Kidney glomerular epithelial cell (primary cell): ENCODE measurements at places on chromosomes 12 and 14.

GRCh38 chr14:58643366-58643765, 5.6 kb downstream of the DACT1 start:
- DNase-seq: no peak

- no peak for DNase-seq
Measured at GRCh38 chr14:105427936-105428485, 8.4 kb downstream of the MTA1 start.

- DNase-seq: no peak
Measured at GRCh38 chr12:53676656-53677015, 753 bp upstream of the ATP5MC2 start.

GRCh38 chr12:11446372-11446771, 51.0 kb upstream of the PRB2 start:
- no peak for DNase-seq

DNA sequence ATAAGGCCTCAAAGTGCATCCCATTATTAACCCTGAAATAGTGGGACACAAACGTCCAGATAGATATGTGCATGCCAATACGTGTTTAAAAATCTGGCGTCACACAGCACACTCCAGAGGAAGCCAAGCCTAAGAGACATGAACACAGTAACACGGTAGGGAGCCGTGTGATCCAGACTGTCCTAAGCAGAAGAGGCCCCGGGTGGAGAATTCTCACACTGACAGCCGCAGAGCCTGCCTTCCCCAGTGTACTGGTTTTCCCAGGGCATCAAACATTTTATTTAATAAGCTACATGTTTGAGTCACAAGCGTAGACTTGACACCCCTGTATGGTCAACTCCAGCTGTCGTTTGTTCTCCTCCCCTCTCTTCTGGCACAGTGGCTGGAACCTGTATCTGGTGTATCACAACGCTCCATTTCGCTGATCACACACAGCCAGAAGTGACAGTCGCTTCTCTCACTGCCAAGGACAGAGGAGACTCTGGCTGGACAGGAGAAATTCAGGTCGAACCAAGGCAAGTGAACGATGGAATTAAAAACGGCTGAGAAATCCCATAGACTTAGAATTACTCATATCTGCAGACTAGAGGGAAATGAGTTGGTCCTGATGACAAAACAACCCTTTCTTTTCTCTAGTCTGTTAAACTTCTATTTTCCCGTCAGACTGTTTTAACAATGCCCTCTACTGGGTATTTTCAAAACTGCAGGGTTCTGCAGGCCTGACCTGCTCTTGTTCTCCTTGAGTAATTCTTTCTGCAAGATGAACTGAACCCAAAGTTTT, 359.9 kb downstream of the RGS6 start:
- DNase-seq: peak; percentile 37

DNA sequence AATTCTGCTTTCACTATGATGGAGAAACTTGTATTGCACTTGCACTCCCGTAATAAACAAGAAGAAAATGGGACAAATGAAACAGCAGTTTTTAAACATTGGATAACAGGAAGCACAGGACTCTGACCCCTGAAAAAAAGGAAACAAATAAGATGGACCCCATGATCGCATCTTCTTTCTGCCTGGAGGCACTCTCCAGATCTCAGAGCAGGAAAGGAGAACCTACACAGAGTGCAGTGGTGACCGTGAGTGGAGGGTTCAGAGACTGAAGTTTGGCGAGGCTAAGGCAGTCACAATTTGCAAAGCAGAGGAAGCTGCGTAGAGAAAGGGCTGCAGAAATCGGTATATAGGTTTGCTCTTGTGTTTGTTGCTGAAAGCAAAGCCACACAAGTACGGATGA, 6.1 kb upstream of the FGF6 start:
- DNase-seq: no peak

- DNase-seq: peak; percentile 15
Measured at GRCh38 chr12:71183018-71183417, 25.2 kb upstream of the TSPAN8 start.

GRCh38 chr12:68591734-68592418, 18.8 kb upstream of the RAP1B start:
- no peak for DNase-seq

DNA sequence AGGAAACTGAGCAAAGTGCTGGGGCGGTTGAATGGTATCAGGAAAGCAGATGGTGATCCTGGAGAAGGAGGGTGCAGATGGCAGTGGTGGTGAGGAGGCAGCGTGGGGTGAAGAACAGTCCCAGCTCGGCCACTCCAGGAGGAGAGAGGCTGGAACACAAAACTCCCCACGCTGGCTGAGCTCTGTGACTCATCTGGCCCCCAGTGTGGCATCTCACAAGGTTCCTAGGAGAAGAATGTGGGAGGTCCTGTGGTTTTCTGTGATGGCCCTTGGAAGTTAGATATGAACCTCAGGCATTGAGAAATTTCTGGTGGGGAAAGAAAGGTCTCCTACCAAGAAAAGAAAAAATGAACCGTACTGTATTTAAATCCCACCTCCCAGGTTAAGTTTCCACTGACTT, 8.0 kb upstream of the NRXN3 start:
- DNase-seq: peak; percentile 6

- DNase-seq: no peak
Measured at GRCh38 chr14:34913619-34914018, 38.5 kb upstream of the BAZ1A start.

GRCh38 chr14:66197276-66197675, 288.9 kb upstream of the CCDC196 start:
- no peak for DNase-seq

GRCh38 chr14:75101491-75101890, 25.4 kb downstream of the NEK9 start:
- no peak for DNase-seq

DNA sequence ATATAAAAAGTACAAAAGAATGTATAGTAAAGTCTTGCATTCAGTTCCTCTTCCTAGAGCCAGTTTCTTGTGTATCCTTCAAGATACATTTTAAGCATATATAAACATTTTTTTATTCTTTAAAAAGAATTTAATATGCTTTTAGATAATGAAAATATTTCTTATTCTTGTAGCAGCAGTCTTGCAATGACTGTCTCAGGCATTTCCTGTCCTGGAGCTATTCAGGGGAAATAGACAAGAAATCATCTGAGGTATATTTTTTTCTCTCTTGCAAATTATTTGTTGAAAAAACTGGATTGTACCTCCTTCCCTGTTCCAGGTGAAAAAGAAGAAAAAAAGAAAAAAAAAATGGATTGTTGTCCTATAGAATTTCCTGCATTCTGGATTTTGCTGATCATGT, 17.0 kb upstream of the ERBB3 start:
- no peak for DNase-seq

- peak; percentile 84 for DNase-seq
Measured at GRCh38 chr12:108832730-108833354, 24.5 kb downstream of the SSH1 start.

GRCh38 chr14:63288853-63289252, 29.9 kb downstream of the GPHB5 start:
- DNase-seq: no peak

DNA sequence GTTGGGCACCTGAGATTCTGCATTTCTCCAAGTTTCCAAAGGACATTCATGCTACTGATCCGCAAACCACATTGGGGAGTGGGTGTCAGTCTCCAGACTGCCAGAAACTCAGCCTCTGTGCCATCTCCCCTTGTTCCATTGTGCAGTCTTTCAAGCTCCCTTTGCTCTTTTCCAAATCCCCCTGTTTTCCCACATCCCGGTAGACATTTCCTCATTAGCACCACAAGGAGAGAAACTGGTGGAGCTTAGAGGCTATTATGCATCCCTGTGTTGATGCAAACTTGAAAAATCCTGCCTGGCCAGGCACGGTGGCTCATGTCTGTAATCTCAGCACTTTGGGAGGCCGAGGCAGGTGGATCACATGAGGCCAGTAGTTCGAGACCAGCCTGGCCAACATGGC, 10.7 kb downstream of the CCDC63 start:
- DNase-seq: no peak

DNA sequence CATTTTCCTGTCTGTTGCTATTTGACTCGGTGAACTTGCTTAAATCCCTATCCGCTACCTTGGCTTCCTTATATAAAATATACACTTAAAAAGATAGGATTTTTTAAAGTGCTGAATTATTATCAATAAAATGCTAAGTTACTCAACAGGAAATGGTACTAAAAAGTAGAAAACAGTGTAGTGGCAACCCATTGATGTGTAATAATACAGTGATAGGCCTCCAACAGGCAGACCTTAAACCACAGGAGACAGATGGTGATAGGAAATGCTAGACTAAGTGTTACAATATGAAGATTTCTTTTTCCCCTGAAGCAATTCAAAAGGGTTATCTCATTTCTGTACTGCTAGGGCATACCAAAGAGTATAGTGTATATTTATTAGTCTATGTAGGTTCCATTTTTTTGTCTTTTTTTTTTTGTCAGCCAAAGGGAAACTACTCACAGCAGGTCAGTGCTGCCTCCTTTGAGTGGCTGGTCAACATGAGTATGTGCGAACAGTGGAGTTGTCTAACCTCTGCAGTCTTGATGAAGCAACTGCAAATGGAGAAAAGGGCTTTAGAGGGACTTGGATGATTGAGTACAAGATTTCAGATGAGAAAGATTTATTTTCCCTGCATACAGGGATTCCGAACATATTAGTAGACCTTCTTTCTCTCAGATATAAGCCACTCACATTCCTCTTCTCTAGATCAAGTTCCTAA, 183.8 kb downstream of the ACSS3 start:
- no peak for DNase-seq

DNA sequence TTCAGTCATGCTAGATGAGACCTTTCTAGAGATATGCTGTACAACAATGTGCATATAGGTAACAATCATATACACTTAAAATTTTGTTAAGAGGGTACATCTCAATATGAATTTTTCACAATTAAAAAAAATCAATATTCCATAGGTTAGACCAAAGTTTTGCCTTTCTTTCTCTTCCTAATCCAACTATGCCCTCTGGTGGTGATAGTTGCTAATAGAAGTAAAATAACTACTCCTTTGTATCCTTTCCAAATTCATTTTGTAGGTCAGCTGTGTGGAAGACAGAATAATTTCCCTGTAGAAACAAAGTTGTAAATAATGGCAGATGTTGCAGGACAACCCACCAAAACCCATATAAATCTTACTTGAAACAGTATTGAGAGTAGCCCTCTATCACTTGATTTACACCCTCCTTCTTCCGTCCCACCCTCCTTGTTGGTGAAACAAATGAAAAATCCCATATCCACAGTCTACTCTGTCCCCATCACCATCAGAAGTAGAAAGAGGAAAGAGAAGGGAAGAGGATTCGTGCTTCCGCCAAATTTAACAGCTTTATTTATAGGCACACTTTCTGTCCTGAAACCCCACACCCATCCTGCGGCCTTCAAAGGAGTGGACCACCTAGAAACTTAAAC, 34.2 kb upstream of the KICS2 start:
- peak; percentile 36 for DNase-seq

DNA sequence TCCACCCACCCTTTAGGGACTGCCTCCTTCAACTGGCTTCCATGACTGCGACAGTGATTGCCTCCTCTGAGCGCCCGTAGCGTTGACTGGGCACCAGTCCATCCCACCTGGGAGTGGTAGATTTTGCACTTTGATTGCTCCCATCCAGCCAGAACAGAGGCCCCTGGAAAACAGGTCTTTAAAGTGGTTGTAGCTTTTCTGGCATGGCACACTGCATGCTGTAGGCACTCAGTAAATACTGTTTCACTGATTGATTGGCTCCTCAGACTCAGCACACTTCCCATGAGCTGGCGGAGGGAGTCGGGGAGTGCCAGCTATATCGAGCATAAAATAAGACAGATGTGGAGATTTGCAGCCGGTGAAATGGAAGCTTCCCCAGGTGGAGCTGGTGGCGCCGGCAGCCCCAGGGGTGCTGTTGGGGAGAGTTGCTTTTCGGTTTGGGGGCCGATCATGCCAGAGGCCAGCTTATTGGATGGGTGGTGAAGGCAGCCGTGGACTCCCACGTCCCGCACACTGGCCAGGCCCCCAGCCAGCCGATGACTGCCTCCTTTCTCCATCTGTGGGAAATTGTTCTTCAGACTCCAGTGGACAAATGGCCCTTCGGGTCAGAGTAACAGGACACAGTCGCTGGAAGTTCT, 200.2 kb downstream of the TSPAN9 start:
- DNase-seq: no peak

- DNase-seq: no peak
Measured at GRCh38 chr14:69671365-69672030, 60.1 kb downstream of the SUSD6 start.

- no peak for DNase-seq
Measured at GRCh38 chr14:106021832-106022231, 495.4 kb downstream of the TMEM121 start.

DNA sequence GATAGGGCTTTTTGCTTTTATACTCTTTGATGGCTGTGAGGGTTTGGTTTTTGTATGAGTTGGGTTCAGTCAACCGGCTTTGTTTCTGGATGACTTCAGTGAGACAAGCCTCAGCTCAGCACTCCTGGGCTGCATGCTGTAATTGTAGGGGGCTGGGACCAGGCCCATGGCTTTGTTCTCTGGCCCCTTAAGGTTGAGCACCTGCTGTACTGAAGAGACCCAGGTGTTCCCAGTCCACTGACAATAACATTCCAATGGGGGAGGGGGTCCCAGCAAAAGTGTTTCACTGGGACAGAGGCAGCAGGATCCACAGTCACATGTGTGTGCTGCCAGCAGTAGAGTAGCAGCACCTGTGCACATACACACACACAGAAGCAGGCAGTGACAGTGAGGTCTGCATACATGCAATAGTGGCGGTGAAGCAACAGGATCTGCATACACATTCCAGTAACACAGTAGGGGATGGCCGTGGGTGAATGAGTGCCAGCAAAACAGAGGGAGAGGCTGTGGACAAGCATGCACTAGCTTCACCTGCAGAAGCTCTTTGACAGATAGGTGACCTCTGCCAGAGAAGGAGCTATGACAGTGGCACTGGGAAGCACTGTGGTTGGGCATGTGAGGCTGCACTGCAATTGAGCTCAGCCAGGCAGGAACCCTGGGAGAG, 240.4 kb downstream of the ASCL1 start:
- DNase-seq: no peak

GRCh38 chr14:59771577-59771976, 99.0 kb downstream of the RTN1 start:
- no peak for DNase-seq

- peak; percentile 19 for DNase-seq
Measured at GRCh38 chr14:44846232-44846824, 115.4 kb downstream of the KLHL28 start.

DNA sequence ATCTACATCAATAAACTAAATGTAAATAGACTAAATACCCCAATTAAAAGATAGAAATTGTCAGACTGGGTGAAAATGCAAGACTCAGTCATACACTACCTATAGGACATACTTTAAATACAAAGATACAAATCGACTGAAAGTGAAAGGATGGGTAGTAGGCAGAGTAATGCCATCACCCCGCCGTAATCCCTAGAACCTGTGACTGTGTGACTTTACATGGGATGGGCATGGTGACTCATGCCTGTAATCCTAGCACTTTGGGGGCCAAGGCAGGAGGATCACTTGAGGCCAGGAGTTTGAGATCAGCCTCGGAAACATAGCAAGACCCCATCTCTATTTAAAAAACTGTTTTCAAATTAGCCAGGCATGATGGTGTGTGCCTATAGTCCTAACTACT, 2.6 kb upstream of the EVL start:
- no peak for DNase-seq
